IPS-NIHi11 (cell line): ENCODE measurements at places on chromosomes 5 and 9.
A peak's percentile ranks its signal among the peaks of the same experiment; 100 is the strongest.

GRCh38 chr5:13566871-13567339, 377.6 kb downstream of the DNAH5 start:
- DNase-seq = no peak

DNA sequence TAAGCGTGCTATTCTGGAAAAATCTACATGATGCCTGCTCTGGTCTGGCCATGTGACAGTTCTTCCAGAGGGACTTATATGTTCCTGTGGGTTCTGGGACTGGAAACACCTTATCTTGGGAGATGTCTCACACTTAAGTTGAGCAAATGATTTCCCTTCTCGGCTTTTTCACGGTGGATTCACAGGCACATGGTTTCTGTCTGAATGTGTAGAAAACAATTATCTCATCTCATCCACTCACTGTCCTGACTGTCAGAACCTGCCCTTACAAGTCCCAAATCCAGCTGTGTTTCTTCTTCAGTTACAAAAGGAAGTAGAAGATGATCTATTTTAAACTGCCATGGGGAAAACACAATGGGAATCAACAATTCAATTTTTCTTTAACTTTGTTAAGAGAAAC, 184.0 kb downstream of the SYK start:
- no peak for DNase-seq

GRCh38 chr9:24011881-24012280, 185.8 kb upstream of the ELAVL2 start:
- no peak for DNase-seq

DNA sequence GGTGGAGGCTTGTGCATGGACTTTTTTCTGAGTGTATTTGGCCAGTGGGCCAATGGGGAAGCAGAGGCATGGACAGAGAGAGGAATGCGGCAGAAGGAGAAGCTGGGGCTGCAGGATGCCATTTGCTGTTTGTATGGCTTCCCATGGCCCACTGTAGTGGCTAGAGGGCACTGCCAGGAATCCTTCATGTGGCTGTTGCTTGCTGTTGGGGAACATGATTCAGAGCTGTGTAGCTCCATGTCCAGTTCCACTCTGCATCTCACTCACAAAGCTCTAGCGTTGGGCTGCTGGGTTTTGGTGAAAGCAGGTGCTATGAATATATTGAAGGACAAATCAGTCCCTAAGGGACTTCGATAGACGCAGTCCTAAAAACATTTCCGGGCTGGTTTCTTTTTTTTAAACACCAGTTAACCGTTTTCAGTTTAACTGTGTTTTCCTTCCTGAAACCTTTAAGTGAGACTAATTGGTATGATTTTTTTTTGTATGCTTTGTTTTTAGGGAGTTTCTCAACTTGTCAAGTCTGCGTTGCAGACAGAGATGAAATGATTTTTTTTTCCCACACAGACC, 51.3 kb downstream of the SLC22A5 start:
- no peak for DNase-seq

DNA sequence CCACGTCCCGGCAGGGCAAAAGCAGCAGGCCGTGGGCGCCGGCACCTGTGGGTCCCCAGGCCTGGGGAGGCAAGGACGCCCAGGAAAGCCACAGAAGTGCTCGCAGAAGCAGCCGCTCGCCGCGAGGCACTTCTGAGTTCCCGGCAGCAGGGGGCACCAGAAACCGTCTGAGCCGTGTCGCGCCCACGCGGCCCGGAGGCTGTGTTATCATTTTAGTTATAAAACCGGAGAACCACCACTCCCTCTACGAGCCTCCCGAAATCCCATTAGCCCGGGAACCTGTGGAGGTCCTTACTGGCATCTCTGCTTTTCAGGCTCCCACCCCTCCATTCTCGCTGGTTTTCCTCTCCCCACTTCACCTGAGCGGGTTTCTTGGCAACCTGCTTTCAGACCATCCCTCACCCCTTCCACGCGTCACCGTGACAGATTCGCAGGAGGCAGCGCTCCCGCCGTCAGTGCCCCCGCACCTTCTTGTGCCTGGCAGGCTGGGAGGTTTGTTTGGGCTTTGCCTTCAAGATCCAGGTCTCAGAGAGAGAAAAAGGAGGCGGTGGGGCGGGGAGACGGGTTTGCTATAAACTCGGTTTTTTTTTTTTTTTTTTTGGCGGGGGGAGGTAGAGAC, 2.3 kb downstream of the GDNF start:
- DNase-seq = peak; percentile 68
